HS-27A (cell line): ENCODE measurements at places on chromosomes 4 and X.
A peak's percentile ranks its signal among the peaks of the same experiment; 100 is the strongest.

DNA sequence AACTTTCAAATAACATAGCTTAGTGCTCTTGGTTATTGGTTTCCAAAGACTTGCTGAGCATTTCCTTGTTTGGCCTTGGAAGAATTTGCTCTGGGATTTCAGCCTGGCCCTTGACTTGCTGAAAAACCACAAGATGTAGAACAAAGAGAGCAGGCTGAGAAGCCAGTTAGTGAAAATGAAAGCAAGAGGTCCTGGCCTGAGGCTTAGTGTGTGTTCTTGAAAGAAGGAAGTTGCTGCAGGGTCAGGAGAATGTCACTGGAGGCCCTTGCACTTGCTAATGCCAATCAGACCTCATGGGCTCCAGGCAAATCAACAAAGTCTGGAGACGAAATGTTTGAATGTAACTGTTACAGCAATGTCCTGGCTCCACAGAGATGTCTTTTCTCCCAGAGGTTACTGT lies 79.4 kb downstream of the SYNPO2 start:
- no peak for DNase-seq

GRCh38 chr4:124566030-124566429 lies 146.5 kb downstream of the ANKRD50 start:
- no peak for DNase-seq

GRCh38 chr4:83449009-83449408 lies 6.6 kb downstream of the HELQ start:
- DNase-seq: no peak

DNA sequence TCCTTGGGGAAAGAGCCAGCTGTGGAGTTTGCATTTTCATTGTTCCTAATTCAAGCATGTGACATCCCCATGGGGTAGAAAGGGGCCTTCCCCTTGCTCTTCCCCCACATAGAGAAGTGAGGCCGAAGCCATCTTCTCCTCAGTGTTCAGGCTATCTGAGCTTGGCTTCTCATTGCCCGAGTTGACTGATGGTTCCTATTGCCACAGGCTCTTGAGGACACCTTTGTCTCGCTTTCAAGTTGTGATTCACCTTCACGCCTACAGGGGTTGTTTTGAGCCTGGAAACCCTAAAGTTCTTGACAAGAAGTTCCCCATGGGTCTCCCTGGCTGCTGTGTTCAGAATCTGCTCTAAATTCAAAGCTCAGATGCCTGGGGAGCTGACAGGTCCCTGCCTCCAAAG lies 25.0 kb downstream of the CCNQ start:
- no peak for DNase-seq

- no peak for DNase-seq
Observed at GRCh38 chr4:84325625-84326024, 173.5 kb downstream of the NKX6-1 start.

DNA sequence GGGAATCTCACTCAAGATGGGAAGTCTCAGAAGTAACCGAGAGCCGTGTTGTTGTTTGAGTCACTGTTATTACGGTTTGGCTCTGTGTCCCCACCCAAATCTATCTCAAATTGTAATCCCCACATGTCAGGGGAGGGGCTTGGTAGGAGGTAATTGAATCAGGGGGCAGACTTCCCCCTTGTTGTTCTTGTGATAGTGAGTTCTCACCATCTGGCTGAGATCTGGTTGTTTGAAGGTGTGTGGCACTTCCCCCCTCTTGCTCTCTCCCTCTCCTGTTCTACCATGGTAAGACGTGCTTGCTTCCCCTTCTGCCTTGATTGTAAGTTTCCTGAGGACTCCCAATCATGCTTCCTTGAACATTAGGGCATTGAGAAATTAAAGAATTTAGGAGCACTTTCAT lies 37.0 kb downstream of the HAND2 start:
- DNase-seq: no peak

- DNase-seq: no peak
Observed at GRCh38 chrX:13254870-13255269, 65.0 kb downstream of the ATXN3L start.

DNA sequence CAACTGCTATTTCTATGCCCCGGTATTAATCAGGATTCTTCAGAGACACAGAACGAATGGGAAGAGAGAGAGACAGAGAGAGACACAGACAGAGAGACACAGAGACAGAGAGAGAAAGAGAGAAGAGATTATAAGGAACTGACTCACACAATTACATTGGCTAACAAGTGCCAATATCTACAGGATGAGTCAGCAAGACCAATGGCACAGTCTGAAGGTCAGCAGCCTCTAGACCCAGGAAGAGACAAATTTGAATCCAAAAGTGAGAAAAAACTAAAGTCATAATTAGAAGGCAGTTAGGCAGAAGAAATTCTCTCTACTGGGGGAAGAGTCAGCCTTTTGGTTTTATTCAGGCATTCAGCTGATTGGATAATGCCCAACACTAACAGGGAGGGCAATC lies 187.3 kb downstream of the MAB21L2 start:
- DNase-seq: peak; percentile 57

DNA sequence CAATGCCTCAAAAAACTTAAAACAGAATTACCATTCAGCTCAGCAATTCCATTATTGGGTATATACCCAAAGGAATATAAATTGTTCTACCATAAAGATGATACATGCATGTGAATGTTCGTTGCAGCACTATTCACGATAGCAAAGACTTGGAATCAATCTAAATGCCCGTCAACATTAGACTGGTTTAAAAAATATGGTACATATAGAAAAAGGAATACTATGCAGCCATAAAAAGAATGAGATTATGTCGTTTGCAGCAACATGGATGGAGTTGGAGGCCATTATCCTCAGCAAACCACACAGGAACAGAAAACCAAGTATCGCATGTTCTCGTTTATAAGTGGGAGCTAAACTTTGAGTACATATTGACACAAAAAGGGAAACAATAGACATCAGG lies 10.9 kb upstream of the SYNPO2 start:
- no peak for DNase-seq

DNA sequence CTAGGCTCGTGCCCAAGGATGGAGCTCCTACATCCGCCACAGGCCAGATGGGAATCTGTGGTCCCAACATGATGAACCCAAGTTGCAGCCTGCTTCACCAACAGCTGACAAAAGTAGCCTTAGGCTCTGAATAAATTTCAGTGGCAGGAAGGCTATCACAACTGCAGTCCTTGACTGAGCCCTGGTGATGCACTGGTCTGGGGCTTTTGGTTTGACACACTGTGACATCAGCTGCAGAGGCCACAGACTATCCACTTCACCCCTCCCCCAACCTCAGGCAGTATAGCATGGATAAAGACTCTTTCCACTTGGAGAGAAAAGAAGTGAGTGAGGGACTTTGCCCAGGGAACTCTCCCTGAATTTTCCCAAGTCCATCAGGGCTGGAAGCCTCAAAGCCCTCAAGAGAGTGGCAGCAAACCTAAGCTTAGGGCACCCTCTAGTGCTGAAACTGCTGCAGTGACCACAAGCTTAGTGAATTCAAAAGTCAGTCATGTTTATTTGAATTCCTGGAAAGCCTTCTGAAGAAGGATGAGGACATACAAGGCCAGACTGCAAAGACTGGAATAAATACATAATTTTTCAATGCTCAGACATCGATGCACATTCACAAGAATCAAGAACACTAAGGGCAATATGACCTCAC lies 135.0 kb upstream of the TENT5D start:
- DNase-seq: no peak

- DNase-seq: no peak
Observed at GRCh38 chr4:15110120-15110571, 107.9 kb downstream of the CPEB2 start.

DNA sequence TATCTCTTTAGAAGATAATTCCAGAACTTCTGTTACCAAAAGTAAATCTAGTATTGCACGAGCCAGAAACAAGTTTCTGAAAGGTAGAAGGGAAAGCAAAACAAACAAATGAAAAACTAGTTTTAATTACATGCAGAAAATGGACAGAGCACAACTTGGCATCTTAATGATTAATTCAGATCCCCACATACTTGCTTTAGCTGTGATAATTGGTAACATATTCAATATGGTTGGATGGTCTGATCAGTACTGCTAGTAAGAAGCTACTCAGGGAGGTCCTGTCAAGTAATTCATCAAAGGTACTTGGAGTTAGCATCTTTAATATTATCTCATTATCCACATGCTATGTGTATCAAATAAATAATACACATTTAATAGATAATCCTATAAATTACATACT lies 204.3 kb downstream of the TRAM1L1 start:
- no peak for DNase-seq

DNA sequence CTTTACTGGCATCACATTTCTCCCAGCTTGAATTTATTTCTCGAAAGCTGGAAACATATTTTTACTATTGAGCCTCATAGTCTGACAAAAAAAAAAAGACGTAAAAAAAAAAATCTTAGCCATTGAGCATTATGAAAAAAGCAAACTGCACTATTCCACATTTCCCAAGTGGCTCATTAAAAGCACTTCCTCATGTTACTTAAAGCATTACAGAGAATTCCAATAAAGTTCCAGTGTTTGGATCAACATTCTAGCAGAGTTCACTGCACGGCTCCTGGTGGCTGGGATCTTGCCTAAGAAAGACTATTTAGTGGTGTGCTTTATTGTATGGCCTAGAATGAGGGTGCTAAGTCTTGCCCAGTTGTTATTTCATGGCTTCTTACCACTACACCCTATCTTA lies 476.2 kb downstream of the PPARGC1A start:
- DNase-seq: no peak

DNA sequence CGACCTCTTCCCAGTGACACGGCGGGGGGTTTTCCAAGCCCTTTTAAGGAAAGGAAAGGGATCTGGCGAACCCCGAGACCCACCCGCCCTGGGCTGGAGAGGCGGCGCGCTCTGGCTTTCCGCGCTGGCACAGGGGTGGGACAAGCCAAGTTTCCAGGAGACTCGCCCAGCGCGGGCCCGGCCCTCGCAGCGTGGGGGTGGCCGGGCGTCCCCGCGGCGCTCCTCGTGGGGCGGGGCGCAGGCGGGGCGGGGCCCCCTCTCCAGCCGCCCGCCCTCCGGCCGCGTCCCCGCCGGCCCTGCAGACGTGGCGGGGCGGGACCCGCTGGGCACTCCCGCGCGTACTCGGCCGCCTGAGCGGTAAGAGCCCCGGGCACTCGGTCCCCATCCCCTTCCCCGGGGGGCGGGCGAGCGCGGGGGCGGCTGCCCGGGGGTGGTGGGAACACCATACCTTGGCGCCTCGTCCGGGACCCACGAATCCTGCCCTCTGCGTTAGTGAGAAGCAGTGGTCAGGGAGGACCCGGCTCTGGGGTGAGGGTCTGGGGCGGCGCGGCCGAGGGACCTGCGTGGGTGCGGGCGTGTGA lies at the start of gene FAM114A1:
FAM114A1 (plus strand) TSS at position 329 of the 581 bp plus-strand sequence. CDS start 10,273 bp downstream, outside the sequence.
- no peak for DNase-seq
